ENCODE measurements at places on chromosomes 13 and 19.
A peak's percentile ranks its signal among the peaks of the same experiment; 100 is the strongest.

DNA sequence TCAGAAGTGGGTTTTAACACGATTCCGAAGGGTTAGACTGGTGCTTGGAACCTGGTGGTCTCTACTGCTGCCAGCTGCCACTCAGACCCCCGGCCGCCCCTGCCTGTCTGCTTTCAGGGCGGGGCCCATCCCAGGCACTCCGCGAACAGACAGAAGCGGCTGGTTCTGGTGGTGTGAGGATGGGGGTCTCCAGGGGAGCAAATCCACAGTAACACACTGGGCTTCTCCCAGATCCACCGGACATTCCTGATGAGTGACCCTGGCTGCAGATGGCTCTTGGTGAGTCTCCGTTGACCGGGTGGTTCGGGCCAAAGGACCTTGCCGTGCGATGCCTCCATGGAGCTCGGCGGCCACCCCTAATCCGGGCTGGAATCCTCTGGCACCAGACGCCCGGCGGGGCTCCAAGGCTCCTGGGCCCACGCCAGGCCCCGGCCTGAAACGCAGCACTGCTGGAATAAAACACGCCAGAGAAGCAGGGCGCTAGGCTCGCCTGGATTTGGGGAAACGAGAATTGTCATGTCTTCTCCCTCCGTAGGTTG is 2.1 kb upstream of the PTBP1 start:
- DNase-seq: no peak

DNA sequence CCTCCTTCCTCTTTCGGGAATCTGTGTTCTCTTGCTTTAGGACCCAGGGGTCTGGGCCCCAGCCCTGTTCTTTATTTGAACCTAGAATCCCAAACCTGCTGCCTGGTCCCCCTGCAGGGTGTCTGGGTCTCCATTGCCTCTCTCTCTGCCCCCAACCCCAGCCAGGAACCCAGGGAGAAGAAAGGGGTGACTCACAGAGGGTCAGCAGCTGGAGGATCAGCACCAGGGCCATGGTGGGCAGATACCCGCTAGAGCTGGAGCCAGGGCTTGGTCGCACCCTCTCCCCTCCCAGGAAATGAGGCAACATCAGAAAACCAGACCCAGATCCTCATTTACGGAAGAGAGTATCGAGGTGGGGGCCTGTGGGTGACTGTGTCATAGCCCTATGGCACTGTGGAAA is at the start of gene OSCAR:
Gene OSCAR, minus strand, starts transcription at position 243 of the 400 bp plus-strand sequence. Its CDS starts 11 bp downstream, at position 232.
- DNase-seq: no peak

DNA sequence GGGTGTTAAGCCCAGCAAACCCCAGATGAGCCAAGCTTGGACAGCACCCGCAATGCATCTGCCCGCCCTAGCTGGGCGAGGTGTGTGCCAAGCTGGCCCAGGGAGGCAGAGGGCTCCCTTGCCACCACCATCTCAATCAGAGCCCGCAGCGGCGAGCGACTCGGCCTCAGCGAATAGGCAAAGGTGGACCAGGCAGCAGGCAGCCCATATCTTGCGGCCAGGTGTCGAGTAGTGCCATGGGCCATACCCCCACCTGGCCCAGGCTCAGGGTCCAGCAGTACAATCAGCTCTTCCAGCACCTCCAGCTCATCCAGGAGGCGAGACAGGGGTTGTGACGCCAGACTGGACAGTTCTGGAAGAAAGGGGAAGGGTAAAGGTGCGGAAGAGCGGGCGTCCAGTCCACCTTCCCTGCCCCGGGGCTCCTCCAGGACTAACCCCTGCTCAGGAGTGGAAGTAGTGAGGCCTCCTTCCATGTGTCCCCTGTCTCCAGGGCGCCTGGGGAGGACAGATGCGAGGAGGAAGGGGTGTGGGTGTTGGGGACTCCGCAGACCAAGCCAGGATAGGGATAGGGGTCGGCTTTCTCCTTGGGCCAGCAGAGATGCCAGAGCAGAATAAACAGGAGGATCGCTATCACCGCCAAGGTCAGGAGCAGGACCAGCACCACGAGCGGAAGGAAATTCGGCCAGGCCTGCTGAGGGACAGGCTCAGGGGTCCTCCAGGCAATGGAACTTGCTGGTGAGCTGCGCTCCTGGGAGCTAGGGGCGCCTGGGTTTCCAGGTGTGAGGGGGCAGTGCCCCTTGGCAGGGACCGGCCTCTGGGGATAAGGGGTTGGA is 2.8 kb downstream of the IGFLR1 start:
- DNase-seq: no peak

GRCh38 chr13:93775507-93776108 is 549.0 kb downstream of the GPC6 start:
- DNase-seq: no peak

DNA sequence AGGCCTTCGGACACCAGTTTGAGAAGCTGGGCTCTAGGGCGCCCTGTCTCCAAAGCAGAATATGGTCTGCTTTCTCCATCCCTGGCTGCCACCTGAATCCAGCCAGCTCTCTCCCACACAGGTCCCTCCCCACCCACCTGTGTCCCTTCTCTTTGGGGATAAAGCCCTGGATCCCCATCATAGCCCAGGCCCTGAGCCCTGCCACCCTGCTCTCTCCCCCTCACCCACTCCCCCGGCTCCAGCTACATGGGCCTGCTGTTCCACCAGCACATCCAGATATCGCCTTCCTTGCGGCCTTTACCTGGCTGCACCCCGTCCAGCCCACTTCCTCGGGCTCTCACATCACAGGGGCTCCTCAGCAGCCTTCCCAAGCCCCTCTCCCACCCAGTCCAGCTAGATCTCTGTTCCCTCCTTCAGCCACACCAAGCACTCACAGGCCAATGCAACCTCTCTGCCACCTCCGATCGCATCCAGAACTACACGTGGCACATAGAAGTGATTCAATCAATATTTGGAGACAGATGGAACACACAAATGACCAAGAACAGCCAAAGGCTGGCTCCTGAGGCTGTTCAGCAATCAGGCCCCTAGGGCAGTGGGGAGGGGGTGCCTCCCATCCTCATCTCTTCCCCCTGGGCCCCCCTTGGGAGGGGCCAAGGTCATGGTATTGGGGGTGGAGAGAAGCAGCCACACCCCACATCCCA is 7.6 kb downstream of the AKT2 start:
- DNase-seq: no peak

GRCh38 chr13:50936679-50937078 is 27.1 kb downstream of the RNASEH2B start:
- no peak for DNase-seq

DNA sequence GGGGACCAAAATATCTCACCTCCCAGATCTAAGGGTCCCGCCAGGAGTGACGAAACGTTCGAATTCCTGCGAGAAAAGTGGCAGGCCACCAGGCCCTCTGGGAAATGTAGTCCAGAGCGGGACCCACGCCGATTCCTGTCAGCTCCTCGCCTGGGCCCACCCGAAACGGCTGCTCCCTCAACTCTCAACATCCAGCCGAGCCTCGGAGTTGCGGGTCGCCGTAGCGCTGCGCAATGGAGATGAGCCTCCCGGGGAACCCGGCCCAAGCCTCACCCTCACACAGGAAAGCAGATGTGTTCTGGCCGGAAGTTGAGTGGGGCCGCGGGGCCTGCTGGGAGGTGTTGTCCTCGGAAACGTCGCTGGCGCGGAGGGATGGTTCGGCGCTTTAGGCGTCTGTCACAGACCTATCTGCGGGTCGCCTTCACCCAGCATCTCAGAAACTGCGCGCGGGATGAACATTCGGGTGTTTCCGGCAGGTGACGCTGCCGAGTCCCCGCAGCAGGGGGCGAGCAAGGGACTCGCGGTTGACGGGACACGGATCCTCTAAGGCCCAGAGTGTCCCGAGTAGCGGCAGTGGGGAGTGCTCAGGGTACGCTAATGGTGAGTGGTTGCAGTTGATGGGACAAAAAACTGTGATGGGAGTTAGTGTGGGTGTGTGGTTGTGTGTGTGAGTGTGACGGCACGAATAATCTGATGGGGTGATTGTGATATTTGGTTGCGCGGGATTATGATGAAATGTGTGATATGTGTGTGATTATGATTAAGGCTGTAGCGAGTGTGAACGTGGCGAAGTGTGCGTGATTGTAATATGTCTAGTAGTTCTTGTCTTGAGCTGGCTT is at the start of the genes ZNF568 and ZNF829:
Gene ZNF568, plus strand, starts transcription at position 341 of the 839 bp plus-strand sequence. CDS start 6,439 bp downstream, outside the sequence.
Gene ZNF829, minus strand, starts transcription at position 300 of the 839 bp plus-strand sequence. CDS start 1,124 bp downstream, outside the sequence.
- DNase-seq: peak; percentile 94
